ENCODE measurements at places on chromosomes 3 and 15.
A peak's percentile ranks its signal among the peaks of the same experiment; 100 is the strongest.

- DNase-seq: no peak
Observed at GRCh38 chr15:52392008-52392687, 96.5 kb upstream of the MYO5C start.

DNA sequence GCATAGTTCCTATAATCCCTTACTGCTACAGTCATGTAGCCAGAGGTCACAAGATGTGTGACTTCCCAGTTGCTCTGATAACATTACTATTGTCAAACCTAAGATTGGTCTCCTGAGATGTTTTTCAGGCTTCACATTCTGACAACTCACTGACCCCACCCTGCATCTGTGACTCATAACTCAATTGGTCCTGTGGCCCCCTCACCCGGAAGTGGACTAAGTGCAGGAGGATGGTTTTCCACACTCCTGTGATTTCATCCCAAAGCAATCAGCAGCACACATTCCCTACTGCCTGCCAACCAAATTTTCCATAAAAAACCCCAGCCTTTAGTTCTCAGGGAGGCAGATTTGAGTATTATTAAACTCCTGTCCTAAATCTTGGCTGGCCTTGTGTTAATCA, 564.9 kb upstream of the ZNF385D start:
- DNase-seq: no peak

DNA sequence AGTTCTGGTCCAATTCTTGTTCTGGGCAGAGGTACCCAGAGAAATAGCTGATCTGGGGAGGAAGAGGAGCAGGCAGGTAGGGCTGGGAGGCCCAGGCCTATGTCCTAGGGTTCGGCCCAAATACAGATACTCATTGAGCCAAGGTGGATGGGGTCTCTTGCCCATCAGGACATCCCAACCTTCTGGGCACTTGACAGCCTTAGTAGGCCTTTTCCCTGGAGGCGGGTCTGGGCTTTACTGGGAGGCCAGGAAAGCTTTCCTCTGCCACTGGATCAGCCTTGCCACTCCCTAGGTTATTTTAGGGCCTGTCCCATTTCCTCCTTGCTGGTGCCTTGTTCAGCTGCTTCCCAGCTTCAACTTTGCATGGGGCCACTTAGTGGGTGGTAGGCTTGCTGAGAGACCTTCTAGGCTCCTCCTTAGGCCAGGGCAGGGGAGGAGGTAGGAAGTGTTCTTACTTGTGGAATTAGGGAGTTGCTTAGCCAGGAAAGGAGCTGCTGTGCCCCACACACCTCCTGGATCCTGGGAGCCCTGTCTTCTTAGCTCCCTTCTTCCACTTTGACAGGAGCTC, 9.7 kb downstream of the TEX264 start:
- DNase-seq: no peak

- DNase-seq: no peak
Observed at GRCh38 chr3:195770081-195770840, 41.5 kb downstream of the MUC4 start.

DNA sequence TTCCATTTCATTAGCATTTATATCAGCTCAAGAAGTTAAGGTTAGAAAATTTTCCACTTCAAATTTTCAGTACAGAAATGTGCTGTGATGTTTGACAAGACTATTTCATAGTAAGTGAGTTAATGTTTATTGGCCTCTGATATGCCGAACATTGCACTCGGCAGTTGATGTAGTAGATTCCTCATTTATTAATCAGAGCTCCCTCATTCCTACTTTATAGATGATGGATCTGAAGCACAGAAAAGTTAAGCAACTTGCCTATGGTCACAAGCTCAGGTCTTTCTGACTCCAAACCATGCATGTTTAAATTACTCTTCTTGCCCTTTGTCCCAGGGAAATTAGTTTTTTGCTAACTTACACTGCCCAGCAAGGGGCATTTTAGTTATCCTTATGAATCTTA, 92.0 kb downstream of the ATG7 start:
- no peak for DNase-seq

GRCh38 chr3:47017504-47018268, 38.2 kb downstream of the NBEAL2 start:
- DNase-seq: no peak

- DNase-seq: no peak
Observed at GRCh38 chr3:12154151-12154550, 4.6 kb downstream of the TIMP4 start.

- no peak for DNase-seq
Observed at GRCh38 chr3:13544951-13545651, 3.8 kb upstream of the FBLN2 start.

GRCh38 chr15:29776859-29777258, 45.4 kb downstream of the TJP1 start:
- DNase-seq: no peak

GRCh38 chr3:144129536-144130214, 158.1 kb downstream of the DIPK2A start:
- DNase-seq: no peak

GRCh38 chr15:100123611-100124010, 218.2 kb downstream of the ADAMTS17 start:
- DNase-seq: no peak

DNA sequence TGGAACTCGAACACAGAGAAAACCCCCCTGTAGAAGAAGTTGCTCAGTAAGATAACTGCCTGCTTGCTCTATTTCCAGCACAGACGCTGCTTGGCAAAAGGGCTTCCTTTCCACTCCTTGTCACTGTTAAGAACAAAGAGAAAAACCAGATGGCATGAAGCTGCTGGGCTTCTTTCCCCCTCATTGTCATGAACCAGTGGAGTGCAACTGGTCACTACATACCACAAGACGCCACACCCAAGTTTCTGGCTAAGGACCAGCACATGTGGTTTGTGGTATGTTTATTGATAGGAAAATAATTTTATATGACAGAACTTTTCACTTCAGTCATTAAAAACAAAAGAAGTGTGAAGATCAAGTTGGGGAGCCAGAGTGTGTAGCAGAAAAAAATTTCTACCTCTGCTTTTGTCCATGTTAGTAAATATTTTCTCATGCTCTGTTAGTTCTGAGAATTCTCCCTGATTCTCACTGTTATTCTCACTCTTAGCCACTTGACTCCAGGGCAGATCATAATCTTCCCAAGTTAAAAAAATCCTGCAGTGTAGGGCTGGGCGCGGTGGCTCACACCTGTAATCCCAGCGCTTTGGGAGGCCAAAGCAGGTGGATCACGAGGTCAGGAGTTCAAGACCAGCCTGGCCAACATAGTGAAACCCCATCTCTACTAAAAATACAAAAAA, 37.9 kb downstream of the CLK3 start:
- DNase-seq: no peak

DNA sequence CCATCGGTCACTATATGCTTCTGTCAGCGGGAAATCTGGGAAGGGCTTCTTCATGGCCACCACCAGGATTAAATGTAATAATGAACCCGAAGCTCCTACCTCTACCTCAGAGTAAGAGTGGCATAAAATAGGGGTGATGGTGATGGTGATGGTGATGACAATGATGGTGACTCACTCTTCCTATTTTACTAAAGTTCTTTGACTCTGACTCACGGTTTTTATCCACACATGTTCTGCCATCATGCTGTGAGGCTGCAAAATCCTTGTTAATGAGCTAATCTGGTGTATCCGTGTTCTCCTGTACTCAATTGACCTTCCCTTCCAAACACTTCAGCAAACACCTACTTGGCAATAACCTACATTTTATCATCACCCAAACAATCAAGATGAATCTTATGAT, 18.3 kb upstream of the FOXP1 start:
- DNase-seq: no peak

- DNase-seq: no peak
Observed at GRCh38 chr3:127214975-127215374, 22.0 kb downstream of the PRR23E start.

DNA sequence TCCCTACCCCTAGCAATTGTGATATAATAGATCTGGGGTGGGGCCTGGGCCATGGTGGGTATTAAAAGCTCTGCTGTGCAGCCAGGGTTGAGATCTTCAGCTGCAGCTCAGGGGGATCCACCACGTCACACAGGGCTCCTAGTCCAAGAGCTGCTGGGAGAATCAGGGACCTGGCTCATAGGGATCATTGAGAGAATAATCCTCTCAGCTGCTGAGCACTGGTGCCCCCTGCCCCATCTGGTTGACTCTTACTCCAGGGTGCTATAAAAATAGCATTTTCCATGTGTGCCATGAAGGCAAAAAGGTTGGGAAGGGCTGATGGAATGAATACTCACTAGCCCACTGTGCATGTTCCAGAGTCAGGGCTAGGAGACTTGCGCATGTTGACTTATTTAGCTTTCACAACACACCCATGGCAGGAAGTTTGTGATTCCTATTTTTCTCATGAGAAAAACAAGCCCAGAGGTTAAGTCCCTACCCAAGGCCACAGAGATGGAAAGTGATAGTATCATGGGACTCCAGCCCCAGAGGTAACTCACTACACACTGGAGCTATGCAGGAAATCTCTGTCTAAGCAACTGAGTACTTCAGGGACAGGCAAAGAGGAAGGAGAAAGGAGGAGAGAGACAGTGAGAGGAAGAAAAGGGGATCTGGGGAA, 94.6 kb upstream of the HERC1 start:
- no peak for DNase-seq

DNA sequence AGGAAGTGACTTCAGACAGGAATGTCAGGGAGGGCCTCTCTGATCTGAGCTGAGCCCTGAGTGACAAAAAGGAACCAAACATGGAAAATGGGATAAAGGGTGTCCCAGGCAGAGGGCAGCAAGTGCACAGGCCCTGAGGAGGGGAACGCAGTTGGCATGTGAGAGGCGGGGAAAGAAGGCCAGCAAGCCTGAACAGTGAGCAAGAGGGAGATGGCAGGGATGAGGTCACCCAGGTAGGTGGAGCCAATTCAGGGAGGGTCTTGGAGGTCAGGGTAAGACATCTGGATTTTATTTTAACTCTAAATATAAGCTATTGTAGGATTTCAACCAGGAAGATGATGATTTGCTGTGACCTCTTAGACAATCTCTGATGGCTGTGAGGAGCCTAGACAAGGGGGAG, 167.7 kb downstream of the LRTM1 start:
- DNase-seq: no peak

DNA sequence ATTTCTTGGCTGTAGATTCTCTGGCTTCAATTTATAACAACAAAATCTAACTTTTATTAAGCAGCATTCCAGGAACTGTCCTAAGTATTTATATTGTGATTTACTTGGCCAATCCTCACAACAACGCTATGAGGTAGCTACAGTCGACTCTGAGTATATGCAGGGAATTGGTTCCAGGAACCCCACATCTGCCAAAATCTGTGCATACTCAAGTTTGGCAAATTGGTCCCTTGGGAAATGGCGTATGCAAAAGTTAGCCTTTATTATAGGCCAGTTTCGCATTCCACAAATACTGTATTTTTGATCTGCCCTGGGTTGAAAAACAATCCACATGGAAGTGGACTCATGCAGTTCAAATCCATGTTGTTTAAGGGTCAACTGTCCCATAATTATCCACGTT, 53.9 kb downstream of the RAP2B start:
- DNase-seq: no peak

DNA sequence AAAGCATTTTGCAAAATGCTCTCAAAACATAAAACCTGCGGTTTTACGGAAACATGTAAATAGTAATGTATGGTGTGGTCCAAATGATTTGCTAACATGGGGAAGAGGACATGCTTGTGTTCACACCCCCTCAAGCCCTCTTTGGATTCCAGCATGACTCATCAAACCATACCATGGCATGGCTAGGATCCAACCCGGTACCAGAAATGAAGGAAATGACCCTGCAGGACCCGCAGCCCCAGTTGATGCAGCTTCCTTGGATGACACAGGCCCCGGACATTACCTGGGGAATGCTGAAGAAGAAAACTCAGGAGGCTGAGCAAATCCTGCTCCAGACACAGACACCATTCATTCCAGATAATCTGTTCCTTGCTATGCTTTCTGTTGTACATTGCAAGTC, 222.9 kb downstream of the DTWD1 start:
- no peak for DNase-seq

DNA sequence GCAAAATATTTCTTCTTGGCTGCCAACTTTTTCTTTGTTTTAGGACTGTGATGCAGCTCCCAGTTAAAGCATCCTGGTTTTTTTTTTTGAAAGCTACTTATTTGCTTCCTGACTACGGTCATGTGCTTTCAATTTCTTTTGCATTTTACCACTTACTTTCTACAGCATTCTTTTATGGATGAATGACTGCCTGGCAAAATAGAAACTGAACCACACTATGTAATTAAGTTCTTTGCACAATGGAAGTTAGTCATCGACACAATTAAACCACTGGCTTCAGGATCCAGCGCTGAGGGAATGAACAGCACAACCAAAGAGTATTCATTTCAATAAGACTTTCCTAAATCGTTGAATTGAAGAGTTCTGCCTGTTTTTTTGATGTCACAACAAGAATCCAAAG, 82.2 kb upstream of the EPHA3 start:
- DNase-seq: peak; percentile 65

- no peak for DNase-seq
Observed at GRCh38 chr3:44436181-44436580, 41.3 kb downstream of the ZNF445 start.

DNA sequence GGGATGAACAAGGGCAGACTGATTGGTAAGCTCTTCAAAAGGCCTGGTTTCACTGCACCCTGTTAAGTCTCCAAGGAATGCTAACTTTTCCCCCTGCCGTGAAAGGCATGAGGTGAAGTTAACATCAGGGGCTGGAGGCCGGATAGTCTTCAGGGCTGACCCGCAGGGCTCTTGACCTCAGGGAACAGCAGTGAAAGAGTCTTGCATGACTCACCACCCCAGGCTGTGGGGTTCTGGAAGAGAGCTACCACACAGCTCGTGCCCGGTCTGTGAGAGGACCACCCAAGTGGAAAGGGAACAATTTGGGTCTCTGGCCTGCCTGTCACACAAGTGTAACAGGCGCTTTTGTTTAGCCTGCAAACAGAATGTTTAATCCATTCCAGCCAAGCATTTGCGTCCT, 504.9 kb downstream of the EDEM1 start:
- no peak for DNase-seq

DNA sequence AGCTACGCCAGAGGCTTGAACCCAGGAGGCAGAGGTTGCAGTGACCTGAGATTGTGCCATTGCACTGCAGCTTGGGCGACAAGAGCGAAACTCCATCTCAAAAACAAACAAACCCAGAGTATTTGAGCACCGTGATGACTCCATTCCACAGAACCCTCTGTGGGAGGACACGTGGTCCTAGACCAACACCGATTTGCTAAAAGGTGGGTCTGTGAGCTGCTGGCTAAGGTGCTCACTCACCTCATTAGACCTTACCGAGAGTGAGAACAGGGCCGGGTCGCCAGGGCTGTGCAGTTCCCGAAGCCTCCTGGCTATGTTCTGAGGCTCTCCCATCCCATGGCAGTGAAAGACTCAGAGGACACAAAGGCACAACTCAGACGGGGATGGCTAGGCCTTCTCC, 17.9 kb downstream of the ABHD2 start:
- no peak for DNase-seq

Data from NCI-H1417 treated with DMSO at 0.1 percent for 48 hours (cell line).